ENCODE measurements at places on chromosomes 7 and 10.

DNA sequence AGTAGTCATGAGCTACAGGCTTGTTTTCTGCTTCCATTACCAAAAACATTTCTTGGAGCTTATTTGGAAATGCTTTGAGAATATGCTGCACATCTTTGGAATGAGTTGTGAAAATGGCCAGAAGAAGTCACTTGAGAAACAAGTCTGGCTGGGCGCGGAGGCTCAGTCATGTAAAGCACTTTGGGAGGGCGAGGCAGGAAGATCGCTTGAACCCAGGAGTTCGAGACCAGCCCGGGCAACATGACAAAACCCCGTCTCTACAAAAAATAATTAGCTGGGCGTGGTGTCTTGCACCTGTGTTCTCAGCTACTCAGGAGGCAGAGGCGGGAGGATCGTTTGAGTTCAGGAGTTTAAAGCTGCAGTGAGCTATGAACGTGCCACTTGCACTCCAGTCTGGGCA is 882 bp upstream of the CHCHD1 start:
- DNase-seq, result peak; percentile 12

DNA sequence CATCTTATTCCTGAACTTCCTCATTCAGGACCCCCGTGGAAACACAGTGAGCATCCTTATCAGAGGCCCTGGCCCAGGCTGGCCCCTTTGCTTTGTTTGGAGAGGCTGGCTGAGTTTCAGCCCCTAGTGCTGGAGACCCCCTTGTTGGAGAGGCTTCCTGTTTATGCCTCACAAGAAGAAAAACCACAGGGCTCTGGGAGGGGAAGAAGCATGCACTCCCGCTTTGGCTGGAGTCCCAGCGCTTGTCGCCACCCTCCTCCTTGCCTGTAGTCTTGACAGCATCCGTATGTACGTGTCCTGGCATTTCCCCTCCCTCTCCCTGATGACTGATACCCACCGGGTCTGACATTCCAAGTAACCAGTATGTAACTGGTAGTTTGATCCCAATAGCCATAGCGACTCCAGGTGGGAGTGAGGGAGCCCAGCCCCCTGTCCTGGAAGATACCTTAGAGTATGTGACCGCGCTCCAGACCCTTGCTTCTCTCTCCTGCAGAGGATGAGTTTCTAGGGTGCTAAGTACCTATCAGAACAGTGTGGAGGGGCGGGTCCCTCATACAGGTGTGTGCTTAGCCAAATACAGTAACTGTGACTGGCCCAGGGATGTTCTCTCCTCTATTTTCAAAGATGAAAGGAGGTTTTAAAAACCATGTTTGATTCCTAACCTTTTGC is 6.9 kb upstream of the ATP6V0E2 start:
- peak; percentile 13 for DNase-seq

DNA sequence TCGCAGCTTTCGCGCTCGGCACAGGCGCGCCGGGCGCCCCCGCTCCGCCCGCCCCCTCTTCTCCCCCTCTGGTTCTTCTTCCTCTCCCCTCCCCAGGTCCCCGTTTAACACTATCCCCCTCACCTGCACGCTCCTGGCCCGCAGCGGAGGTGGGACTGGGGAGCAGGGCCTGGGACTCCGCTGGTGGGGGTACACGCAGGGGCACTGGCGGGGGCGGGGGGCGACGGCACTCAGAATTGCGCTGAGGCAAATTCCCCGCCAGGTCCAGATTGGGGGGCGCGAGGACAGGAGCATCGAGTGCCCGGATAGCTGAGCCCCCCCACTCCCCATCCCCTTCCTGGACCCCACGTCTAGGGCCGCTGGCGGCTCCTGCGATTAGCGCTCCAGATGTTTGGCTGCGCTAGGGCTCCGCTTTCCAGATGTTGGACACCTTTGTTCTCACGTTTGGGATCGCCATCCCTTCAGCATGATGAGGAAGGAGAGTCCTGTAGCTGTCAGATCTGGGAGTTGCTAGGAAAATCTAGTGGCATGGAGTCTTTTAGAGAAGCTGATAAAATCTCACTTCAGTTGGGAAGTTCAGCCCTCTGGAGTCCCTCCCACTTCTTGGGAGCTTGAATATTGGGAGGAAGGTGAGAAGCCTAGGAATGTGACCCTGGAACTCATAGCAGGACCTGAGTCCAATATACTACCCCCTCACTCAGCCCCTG is 31.4 kb upstream of the PAX2 start:
- DNase-seq, result no peak

DNA sequence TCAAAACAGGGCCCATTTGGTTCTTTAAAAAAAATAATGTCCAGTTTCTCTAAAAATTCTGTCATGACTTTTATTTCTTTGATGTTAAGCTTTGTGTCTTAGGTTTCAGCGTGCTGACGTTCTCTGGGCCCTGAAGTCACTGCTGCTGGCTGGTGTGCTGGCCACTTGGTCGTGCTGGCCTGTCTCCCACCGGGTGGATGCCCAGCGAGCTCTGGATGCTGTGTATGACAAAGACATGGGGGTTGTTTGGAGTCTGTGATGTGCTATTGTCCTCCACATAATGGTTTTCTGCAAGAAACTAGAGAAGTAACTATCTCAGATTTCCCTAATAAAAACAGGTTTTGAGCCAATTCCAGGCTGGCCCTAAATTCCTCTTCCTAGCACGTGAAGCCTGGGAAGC is 9.5 kb upstream of the IDI2 start:
- no peak for DNase-seq

DNA sequence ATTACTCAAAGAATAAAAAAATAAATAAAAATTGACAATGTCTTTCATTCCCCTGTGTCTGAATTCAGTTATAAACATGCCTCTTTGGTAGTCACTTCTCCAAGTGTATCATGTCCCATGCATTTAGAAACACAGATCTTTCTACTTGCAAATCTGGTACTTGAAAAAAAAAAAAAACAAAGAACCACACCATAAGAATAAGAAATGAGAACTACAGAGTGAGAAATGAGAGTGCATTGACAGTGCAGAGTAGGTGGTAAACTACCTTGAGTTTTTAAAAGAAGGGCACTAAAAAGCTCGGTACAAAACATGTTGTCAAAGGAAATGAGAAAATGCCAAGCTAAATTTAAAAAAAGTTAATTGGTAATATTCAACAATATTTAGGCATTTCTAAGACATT is 123.0 kb downstream of the GPR85 start:
- DNase-seq, result no peak

DNA sequence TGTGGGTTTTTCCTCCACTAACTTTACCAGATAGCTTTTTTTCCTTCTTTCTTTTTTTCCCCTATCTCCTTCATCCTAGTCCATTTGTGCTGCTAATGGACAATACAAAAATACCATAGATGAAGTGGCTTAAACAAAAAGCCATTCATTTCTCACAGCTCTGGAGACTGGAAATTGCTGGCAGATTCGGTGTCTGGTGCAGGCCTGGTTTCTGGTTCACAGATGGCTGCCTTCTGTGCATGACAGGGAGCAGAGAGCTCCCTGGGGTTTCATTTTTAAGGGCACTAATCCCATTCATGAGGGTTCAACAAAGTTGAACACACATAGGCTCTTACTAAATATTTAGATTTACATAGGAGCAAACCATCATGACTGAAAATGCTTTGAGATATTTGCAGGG is 467.4 kb downstream of the TYW1 start:
- no peak for DNase-seq

- DNase-seq, result peak; percentile 46
Observed at GRCh38 chr10:72038458-72039001, 49.8 kb downstream of the SPOCK2 start.

DNA sequence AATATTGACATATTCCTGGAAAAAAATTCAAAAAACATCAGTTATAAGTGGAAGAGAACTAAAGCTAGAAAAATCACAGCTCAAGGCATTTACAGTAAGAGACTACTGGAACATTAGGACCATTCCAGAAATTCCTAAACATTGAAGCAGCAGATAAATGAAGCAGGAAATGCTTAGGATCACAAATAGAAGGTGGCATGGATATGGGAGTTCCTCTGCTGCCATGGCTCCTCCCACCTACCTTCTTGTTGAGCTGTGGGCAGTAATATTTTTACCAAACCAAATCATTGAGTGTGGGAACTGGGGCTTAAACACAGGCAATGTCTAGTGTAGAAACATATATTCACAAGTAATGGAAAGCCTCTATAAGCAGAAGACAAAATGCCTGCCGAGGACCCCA is 292.8 kb downstream of the ANKRD7 start:
- DNase-seq, result no peak

Measured in fibroblast of villous mesenchyme (primary cell).